ENCODE measurements at places on chromosomes 2 and 18. TPM values are rescaled to one million over a fixed set of nuclear protein-coding genes. Genes with fewer than 3 reads are reported as not detected.

The KCNJ3 gene
- not detected for total RNA-seq

The IL36RN gene
- total RNA-seq, result 1.3 TPM

The FBLN7 gene
- total RNA-seq, result 1.5 TPM

The NT5DC4 gene
- 1.2 TPM for total RNA-seq

The EVA1A gene
- 28.7 TPM for total RNA-seq

The RGPD4 gene
- under 0.01 TPM for total RNA-seq

The ASB18 gene
- not detected for total RNA-seq

The SERPINB2 gene
- total RNA-seq, result 15.9 TPM

The SPHKAP gene
- total RNA-seq, result not detected

The CRYGD gene
- total RNA-seq, result not detected

The UGT1A1 gene
- total RNA-seq, result 0.61 TPM

The RNF25 gene
- total RNA-seq, result 51.0 TPM

The MAP3K19 gene
- not detected for total RNA-seq

The CCDC178 gene
- total RNA-seq, result not detected

The SCYGR4 gene
- not detected for total RNA-seq

The HOXD13 gene
- not detected for total RNA-seq

The RBKS gene
- total RNA-seq, result 1.1 TPM

The CNDP1 gene
- total RNA-seq, result not detected

The GALR1 gene
- not detected for total RNA-seq

The MOCOS gene
- total RNA-seq, result 7.5 TPM

The SH3BP4 gene
- total RNA-seq, result 46.5 TPM

The LIPT1 gene
- 9.2 TPM for total RNA-seq

The DYNAP gene
- not detected for total RNA-seq

The CYP27C1 gene
- 0.67 TPM for total RNA-seq

The POTEI gene
- total RNA-seq, result not detected

The TBR1 gene
- under 0.01 TPM for total RNA-seq

The GALNT13 gene
- 0.17 TPM for total RNA-seq

The KCNIP3 gene
- total RNA-seq, result 14.8 TPM

The STAT4 gene
- total RNA-seq, result 2.6 TPM

The ALPG gene
- not detected for total RNA-seq

The GPR35 gene
- total RNA-seq, result 0.17 TPM

The ABCB11 gene
- not detected for total RNA-seq

The CDH20 gene
- total RNA-seq, result not detected

The BMP10 gene
- under 0.01 TPM for total RNA-seq

The DSC1 gene
- 1.2 TPM for total RNA-seq

The FSHR gene
- not detected for total RNA-seq

The TYW5 gene
- total RNA-seq, result 11.0 TPM

The RESP18 gene
- total RNA-seq, result not detected

The CTIF gene
- total RNA-seq, result 68.8 TPM

The POMC gene
- total RNA-seq, result 0.24 TPM

The CLIP4 gene
- 89.8 TPM for total RNA-seq

The FZD7 gene
- total RNA-seq, result 21.6 TPM

Measured in mammary epithelial cell (primary cell).